DMS153 (cell line): ENCODE measurements at places on chromosomes 4 and X.

GRCh38 chr4:84964995-84965552 lies 1.4 kb downstream of the WDFY3 start:
- DNase-seq, result no peak

GRCh38 chr4:88758264-88758663 lies 60.6 kb upstream of the NAP1L5 start:
- DNase-seq, result no peak

GRCh38 chr4:85486425-85487086 lies 11.6 kb downstream of the ARHGAP24 start:
- peak; percentile 7 for DNase-seq

DNA sequence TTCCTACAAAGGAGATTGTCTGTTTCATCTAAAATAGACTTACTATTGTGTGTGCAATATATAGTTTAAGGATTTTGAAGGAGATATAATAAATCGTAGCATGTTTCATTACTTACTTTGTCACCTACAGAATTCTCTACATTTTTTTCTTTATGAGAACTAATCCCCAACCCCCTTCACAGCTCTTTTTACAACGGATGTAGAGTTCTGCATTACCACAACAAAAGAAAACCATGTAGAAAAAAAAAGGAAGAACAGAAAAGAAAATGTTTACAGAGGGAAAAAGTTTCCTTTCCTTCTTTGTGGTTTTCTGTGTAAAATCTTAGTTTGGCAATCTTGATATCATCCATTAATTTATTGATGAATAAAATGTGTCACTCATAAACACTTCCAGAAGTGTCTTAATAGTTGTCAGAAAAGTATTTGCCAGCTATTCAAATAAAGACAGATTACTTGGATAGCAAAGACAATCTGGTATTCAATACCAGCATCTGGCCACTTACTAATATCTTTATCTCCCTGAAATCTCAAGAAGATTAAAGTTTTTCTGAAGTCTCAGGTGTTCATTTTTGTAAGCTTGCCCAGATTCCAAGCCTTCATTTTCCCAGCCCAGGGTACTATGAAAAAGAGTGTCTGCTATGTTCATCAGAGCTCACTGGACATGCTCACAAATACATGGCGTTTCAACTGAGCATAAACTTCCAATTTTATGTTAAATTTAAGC lies 806.8 kb downstream of the PCDH19 start:
- no peak for DNase-seq
